B cell (primary cell): ENCODE measurements at places on chromosomes 3 and 15.

DNA sequence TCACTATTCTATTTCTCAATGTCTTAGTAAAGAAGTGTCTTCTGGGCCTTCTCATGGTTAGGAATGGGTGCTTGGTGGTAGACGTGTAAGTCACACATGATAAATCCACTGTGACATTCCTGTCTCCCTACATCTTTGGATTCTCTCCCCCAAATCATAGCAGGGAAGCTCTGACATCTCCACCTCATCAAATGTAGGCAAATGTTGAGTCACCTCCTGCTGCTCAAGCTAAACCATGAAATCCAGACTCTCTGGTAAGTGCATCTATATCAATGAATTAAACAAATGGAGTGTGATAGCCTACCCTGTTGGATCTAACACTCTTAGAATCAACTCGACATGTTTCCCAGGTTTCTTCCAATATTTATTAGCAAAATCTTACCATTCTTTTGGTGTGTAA, 42.8 kb upstream of the RPL35A start:
- no peaks in the 10 kb centered on the region for H3K4me1 ChIP-seq
- DNase-seq = no peak
- no peaks in the 10 kb centered on the region for H3K27me3 ChIP-seq
- no peak overlapping the region for H3K4me3 ChIP-seq
- H3K27ac ChIP-seq = no peak overlapping the region

DNA sequence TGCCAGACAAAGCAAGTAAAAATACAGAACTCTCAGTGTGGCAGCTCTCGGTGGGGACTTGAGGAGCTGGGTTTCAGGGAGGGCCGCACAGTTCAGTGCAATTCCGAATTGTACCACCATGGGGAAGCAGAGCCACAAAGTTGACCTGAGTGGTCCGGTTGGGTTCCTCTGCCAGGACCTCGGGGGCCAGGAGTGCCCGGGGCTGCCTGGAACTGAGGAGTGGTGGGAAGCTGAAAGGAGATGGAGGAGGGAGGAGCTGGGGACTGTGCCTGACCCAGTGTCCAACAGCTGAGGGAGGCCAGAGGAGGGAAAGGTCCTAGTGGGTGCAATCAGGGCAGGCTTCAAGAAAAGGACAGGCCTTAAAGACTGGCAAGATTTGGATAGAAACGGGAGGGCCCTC, 32.2 kb upstream of the TRH start:
- H3K4me3 ChIP-seq = no peak overlapping the region
- no peaks in the 10 kb centered on the region for H3K27me3 ChIP-seq
- DNase-seq = peak; percentile 61
- no peak overlapping the region for H3K27ac ChIP-seq
- H3K4me1 ChIP-seq = no peaks in the 10 kb centered on the region

GRCh38 chr15:56045068-56045748, 51.8 kb upstream of the NEDD4 start:
- no peak for DNase-seq
- H3K36me3 ChIP-seq = no peaks in the 10 kb centered on the region
- H3K27ac ChIP-seq = no peak overlapping the region
- peaks cover 3% of the 10 kb centered on the region for H3K4me1 ChIP-seq
- no peak overlapping the region for H3K4me3 ChIP-seq

DNA sequence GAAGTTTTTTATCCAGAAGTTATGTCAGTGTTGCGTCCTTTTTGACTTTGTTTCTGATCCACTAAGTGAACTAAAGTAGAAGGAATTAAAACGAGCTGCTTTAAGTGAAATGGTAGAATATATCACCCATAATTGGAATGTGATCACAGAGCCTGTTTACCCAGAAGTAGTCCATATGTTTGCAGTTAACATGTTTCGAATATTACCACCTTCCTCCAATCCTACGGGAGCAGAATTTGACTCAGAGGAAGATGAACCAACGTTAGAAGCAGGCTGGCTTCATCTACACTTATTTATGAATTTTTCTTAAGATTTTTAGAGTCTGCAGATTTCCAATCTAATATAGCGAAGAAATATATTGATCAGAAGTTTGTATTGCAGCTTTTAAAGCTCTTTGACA, 57.6 kb downstream of the DNAH1 start:
- no peak for DNase-seq
- H3K4me3 ChIP-seq = no peak overlapping the region
- H3K4me1 ChIP-seq = peaks cover 20% of the 10 kb centered on the region
- H3K36me3 ChIP-seq = no peaks in the 10 kb centered on the region

GRCh38 chr15:29686445-29687203, 135.6 kb downstream of the TJP1 start:
- H3K36me3 ChIP-seq = no peaks in the 10 kb centered on the region
- no peak for DNase-seq
- no peak overlapping the region for H3K27ac ChIP-seq
- no peaks in the 10 kb centered on the region for H3K4me1 ChIP-seq
- no peak overlapping the region for H3K4me3 ChIP-seq

- H3K4me3 ChIP-seq = no peak overlapping the region
- H3K27ac ChIP-seq = no peak overlapping the region
- no peaks in the 10 kb centered on the region for H3K36me3 ChIP-seq
- no peak for DNase-seq
- H3K4me1 ChIP-seq = no peaks in the 10 kb centered on the region
- H3K27me3 ChIP-seq = no peaks in the 10 kb centered on the region
These were observed 13.8 kb upstream of the SCG3 start for GRCh38 chr15:51667478-51667877.

GRCh38 chr3:13655061-13655913, 106.4 kb downstream of the FBLN2 start:
- H3K27ac ChIP-seq = no peak overlapping the region
- H3K27me3 ChIP-seq = peaks cover 68% of the 10 kb centered on the region
- no peak overlapping the region for H3K4me3 ChIP-seq
- H3K36me3 ChIP-seq = no peaks in the 10 kb centered on the region

GRCh38 chr3:50649451-50649931, 25.2 kb upstream of the DOCK3 start:
- H3K4me1 ChIP-seq = no peaks in the 10 kb centered on the region
- no peak overlapping the region for H3K4me3 ChIP-seq
- H3K27ac ChIP-seq = no peak overlapping the region
- peaks cover 26% of the 10 kb centered on the region for H3K36me3 ChIP-seq
- no peaks in the 10 kb centered on the region for H3K27me3 ChIP-seq
